Vagina (tissue), 2 donors: ENCODE measurements at places on chromosomes 1 and 21.

DNA sequence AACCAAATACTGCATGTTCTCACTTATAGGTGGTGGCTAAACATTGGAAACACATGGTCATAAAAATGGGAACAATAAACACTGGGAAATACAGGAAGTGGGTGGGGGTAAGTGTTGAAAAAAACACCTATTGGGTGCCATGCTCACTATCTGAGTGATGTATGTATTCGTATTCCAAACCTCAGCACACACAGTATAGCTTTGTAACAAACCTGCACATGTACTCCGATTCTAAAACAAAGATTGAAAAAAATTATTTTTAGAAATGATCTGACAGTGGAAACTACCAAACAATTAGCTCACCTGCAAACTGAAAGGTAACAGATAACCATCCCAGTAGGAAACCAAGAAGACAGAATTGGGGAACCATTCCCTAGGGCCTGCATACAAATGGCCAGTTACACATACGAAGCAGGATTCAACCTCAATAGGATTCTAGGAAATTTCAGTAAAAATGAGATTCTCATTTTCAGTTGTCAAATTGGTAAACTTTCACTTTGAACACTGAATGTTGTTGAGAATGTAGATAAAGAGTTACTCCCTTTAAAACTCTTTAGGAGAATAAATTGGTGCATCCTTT is 88.1 kb upstream of the LRRC8D start:
- H3K27ac ChIP-seq: no peak overlapping the region
- no peaks in the 10 kb centered on the region for H3K27me3 ChIP-seq
- no peak for DNase-seq
- no peaks in the 10 kb centered on the region for H3K4me1 ChIP-seq
- no peaks in the 10 kb centered on the region for H3K36me3 ChIP-seq

GRCh38 chr1:31901838-31902509 is 36.2 kb downstream of the PTP4A2 start:
- H3K27me3 ChIP-seq: no peaks in the 10 kb centered on the region
- no peak overlapping the region for H3K27ac ChIP-seq
- no peak overlapping the region for H3K4me3 ChIP-seq
- no peaks in the 10 kb centered on the region for H3K36me3 ChIP-seq
- DNase-seq: no peak

DNA sequence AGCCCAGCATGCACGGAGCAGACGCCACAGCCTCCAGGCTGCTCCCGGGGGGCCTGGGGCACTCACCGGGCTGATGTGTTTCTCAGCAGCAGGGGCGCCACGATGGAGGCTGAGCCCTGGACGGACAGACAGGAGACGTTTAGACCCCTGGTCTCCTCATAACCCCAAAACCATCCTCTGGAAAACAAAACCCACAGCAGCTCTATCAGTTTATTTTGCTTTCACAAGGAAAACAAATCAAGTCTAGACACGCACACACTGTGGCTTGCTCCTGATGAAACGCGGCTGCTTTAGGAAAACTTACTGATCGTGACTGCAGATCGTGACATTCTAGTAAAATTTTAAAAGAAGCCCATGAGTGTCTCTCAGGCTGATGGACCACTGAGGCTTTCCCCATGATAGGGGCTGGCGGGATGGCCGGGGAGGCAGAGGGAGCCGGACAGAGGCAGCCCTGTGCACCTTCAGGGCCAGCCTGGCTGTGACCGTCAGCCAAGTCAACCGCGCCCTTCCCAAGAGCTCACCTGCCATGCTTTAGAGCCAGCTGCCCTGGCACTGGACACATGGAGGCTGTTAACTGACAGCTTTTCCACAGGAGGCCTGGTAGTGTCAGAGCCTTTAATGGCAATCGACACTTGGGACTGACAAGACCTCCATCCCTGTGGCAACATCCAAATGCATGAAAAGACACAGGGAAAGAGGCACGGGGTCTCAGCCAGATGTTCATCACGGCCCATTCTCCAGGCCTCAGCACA is 5.2 kb downstream of the POFUT2 start:
- DNase-seq: no peak
- no peaks in the 10 kb centered on the region for H3K27me3 ChIP-seq
- H3K27ac ChIP-seq: no peak overlapping the region
- no peak overlapping the region for H3K4me3 ChIP-seq

DNA sequence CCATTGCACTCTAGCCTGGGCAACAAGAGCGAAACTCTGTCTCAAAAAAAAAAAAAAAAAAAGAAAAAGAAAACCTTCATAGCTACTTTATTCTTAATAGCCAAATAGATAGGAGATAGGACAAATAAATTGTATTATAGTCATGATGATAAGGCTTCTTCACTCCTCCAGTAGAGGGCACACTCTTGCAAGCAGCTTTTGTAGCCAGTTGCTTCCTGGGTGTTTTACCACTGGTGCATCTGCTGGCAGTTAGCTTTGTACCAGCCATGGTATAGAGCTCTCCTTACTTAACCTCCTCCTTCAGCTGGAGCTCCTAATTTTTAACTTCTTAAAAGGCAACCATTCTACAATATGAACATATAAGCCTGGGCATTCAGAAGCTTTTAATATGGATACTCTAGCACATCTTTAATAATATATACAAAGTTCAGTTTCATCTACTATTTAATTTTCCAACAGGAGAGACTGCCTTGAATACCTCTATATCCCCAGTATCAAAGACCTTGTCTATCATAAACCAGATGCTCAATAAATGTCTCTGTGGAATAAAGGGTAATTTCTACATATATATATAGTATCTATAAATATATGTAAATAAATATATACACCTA is 35.8 kb downstream of the EVI5 start:
- H3K4me3 ChIP-seq: no peak overlapping the region
- DNase-seq: no peak
- H3K27ac ChIP-seq: no peak overlapping the region
- H3K27me3 ChIP-seq: no peaks in the 10 kb centered on the region
